ENCODE measurements at places on chromosomes 12 and 14.

DNA sequence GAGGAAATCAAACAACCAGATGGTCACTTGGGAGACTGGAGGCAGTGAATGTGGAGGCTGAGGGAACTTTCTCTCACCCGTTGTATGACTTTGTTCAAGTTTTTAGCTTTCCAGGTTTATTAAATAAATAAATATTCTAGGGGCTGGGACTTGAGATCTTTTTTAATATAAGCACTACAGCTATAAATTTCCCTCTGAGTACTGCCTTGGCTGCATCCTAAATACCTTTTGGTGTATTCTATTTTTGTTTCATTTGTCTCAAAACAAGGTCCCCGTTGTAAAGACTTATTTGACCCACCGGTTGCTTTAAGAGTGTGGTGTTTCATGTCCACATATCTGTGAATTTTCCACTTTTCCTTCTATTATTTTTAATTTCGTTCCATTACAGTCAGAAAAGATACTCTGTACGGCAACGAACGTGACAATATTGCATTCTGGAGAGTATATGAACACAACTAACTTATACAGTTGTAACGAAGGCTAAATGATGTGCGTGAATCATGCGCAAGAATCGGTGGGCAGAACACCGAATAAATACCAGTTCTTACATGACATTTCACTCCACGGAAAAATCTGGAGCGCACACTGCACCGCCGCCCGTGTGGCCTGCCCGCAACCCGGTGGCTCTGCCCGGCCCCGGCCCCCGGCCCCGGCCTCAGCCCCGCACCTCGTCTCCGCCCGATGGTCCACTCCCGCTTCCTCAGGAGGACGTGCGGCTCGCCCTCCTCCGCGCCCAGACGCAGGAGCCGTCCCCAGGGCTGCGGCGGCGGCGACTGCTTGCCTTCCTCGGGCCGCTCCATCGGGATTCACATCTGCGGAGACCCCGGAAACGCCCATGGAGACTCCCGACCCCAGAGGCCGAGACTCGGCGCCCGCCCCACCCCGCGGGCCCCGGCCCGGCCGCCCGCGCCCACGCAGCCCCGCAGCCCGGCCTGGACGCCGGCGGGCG lies 602 bp downstream of the CHFR start:
- no peak for DNase-seq

- no peak for DNase-seq
Observed at GRCh38 chr12:108076556-108076955, 52.5 kb upstream of the WSCD2 start.

DNA sequence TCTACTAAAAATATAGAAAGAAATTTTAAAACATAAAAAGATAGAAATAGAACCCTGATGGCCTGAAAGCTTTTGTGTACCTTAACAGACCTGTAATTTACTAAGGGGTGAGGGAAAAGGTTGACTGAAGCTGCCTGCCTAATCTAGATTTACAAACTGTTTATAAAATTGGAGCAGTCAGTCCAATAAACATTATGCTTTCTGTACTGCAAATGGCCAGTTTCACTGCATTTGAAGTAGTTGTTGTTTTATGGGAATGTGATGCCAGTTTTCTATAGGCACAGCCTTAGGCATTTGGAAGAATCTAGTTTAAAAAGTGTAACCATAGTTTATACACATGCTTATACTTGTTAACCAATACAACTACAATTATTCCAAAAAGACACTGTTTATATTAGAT lies 19.1 kb downstream of the SIX1 start:
- DNase-seq, result no peak

GRCh38 chr12:108527166-108527496 lies 12.1 kb downstream of the FICD start:
- DNase-seq, result no peak

DNA sequence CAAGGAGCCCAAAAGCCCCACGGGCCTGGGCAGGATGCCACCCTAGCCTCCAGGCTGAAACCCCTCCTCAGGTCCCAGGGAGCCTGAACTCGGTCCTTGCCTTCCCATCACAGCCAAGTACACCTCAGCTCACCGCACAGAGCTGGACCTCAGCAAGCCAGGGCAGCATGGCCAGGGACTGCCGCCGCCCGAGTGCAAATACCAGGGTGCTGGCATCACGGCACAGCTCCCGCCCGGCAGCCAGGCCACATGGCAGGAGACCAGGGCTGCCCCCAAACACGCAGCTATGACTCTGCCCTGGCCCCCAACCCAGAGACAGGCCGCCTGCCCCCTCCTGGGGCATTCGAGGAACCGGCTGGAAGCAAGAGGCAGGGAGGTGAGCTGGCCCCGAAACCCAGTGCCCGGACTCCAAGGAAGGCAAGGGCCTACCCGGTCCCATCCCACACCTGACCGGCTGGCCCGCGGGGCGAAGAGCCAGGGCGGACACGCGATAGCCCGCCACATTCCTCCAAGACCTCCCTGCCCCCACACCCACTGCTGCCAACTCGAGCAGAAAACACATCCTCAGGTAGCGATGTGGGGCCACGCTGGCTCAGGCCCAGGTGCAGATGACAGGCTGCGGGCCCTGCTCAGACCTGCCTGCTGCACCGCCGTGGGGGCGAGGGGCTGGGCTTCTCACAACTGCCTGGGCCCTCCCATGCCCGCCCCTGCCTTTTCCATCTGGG lies 2.7 kb downstream of the JAG2 start:
- no peak for DNase-seq

GRCh38 chr12:113697651-113698509 lies 226.2 kb upstream of the LHX5 start:
- no peak for DNase-seq

DNA sequence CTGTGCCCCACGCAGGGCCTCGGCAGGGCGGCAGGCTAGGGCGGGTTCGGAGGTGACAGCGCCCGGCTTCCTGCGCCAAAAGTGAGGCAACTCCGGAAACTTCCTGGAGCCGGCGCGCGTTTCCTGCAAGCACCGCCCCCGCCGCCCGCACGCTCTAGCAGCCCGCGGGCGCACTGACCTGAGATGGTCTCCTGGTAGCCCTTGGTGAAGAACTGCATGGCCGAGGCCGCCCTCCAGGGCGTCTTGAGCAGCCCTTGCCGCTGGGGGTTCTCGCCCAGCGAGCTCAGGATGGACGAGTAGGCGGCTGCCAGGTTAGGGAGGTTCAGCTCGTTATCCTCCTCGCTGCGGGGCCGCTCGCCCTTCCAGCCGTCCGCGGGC lies 494 bp downstream of the GCH1 start:
- peak; percentile 75 for DNase-seq

DNA sequence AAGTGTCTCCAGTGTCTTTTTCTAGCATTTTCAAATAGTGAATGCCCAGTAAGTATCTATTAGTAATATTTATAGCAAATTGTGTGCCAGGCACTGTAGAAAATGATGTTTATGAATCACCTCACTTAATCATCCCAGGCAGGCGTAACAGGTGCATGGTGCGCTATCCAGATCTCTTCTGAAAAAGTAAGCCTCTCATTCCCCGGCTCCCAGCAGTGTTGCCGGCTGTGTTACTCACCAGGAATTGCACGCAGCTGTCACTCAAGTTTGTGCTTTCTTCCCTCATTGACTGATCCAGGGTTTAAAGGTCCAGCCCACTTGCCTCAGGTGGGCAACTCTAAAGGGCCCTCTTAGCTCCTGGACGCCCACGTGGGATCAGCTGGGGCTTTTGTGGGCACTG lies 173.8 kb upstream of the RASSF8 start:
- no peak for DNase-seq

- peak; percentile 54 for DNase-seq
Observed at GRCh38 chr12:92403210-92404175, 257.8 kb upstream of the BTG1 start.

DNA sequence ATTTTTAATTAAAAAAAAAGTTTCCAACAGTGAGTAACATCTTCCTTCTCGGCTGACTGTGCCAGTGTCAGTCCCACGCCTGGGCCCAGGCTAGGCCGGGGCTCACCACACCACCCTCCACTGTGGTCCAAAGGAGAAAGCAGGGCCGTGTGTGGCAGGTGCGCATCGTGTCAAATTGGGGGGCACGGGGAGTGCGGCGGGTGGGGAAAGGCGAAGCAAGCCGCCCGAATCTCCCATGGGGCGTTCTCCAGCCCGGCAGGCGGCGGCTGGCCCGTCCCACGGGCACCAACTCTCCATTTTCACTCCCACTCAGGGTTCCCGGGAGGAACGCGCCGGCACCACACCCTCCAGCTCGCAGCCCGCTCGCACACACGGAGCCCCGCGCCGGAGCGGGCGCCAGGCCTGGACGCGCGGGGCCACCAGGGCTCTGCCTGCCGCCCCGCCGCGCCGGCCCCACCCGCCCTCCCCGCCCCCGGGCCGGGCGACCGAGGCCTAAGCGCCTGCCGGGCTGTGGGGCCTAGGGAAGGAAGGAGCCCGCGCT lies 604 bp downstream of the EEA1 start:
- DNase-seq, result peak; percentile 15

GRCh38 chr12:112792743-112793142 lies 1.2 kb downstream of the RPH3A start:
- DNase-seq, result no peak

DNA sequence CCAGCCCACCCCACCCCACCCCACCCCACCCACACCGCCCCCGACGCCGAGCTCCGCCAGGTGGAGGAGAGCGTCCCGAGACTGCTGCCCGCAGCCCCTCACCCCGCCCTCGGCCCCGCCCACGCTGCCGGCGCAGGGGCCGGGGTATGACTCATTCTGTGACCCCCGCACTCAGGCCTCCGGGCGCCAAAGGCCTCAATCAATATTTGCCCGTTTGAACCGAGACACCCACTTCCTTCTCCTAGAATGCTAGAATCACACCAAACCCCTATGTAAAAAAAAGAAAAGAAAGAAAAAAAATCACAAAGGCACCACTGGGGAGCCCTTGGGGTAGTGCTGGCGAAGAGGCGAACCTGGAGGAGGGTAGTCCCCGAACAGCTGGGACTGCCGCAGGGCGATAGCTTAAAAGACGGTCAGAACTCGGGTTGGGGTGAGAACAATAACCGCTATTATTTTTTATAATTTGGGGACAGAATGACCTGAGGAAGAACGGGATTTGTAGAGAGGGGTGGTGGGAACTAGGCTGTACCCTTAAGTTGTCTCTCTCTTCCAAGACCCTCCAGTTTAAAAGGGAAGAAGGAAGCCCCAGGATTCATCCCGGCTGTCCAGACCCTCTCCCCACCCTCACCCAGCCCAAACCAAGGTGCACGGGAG lies 894 bp downstream of the KRT8 start:
- no peak for DNase-seq

DNA sequence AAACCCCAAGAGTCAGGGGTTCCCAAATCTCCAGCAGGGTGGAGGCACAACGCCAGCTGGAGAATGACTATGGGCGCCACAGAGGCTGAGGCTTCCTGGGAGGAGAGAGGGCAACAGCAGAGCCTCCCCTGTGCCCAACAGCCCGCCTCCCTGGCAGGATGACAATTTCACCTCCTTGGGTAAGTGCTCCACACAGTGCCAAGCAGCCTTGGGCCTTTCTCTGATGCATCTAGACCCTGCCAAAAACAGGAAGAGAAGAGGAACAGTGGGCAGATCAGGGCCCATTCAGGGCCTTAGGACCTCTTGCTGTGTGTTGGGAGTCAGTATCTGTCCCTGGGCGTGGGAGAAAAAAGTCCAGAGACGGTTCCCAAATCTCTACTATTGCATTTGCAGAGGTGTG lies 5.0 kb upstream of the OR10P1 start:
- no peak for DNase-seq

GRCh38 chr12:41709012-41709411 lies 435.7 kb downstream of the GXYLT1 start:
- no peak for DNase-seq

DNA sequence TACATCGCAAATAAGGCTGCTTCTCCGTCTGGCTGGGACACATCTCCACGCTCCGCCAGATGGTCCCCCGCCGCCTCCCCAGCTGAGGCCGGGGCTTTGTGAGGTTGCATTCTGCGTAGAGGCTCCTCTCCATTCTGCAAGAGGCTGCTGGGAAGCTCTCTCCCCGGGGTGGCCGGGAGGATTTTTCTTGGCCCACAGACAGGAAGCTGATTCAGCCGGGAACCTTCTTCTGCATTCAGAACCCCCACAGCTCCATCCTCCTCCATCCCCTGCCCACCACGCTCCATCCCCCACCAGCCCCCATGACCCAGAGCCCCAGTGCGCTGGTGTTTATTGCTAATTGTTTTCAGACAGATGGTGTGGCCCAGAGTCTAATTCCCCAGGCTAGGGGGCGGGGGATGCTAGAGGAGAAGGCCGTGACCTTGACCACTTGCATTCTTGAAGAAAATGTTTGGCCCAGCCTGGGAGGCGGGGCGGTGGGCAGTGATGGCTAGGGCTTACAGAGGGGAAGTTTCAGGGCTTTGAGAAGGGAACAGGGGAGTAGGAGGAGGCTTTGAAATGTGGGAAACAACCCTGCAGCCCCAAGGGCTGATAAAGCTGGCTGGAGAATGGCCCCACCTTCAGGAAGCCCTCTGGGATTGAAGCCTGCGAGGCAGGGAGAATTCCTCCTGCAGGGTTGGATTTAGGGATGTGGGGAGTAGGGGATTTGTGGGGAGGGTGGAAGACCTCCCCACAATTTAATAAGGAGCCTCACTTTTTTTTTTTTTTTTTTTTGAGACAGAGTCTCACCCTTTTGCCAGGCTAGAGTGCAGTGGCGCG lies 88.5 kb upstream of the NCOR2 start:
- no peak for DNase-seq

GRCh38 chr12:7162691-7163114 lies 26.8 kb upstream of the PEX5 start:
- DNase-seq, result no peak

GRCh38 chr12:56590237-56590830 lies 39.8 kb downstream of the BAZ2A start:
- DNase-seq, result no peak

GRCh38 chr12:56212361-56212760 lies 9.4 kb downstream of the RNF41 start:
- no peak for DNase-seq

DNA sequence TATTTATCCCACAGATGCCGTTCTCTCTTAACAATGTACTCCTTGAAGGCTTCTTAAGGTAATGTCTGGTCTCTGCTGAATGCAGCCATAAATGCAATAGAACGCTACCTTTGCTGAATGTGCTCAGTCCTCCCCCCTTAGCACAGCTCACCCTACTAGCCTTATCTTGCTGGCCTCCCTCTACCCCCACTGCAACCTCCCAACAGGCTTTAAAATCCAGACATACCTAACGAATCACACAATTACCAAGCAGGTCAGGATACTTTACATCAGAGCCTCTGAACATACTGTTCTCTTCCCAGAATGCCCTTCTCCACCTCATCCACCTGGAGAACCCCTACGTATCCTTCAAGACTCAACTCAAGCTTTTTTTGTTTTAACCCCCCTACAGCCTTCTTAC lies 51.0 kb upstream of the CRADD start:
- no peak for DNase-seq

DNA sequence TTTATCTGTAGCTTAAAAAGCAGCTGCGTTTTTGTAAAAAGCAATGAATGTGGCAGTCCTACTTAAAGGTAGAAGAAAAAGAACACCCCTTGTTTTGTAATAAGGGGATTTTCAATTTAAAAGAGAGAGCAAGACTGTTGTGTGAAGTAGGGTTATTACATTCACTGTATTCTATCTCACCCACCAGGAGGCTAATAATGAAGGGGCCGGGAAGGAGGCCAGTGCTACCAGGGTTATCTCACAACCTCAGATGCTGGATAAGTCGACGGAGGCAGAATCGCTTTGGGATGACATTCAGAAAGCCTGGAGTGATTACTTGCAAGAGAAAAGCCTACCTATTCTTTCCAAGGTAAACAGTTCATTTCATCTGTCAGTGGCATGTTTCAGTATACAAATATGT lies 97.7 kb downstream of the RMST start:
- DNase-seq, result no peak

- DNase-seq, result no peak
Observed at GRCh38 chr14:28121512-28122297, 644.9 kb upstream of the FOXG1 start.

GRCh38 chr14:72545411-72546311 lies 348.2 kb downstream of the DPF3 start:
- DNase-seq, result no peak

- DNase-seq, result no peak
Observed at GRCh38 chr12:27104546-27104945, 22.2 kb upstream of the C12orf71 start.
